Activated CD4-positive, alpha-beta T cell treated with anti-CD3 and anti-CD28 coated beads, Interleukin-10, Interleukin-2, amounts not matched to agents 100 ng/mL and 50 ng/mL, durations not matched to agents 16 hours and 8 hours (primary cell): ENCODE measurements at places on chromosomes 2 and 18.

DNA sequence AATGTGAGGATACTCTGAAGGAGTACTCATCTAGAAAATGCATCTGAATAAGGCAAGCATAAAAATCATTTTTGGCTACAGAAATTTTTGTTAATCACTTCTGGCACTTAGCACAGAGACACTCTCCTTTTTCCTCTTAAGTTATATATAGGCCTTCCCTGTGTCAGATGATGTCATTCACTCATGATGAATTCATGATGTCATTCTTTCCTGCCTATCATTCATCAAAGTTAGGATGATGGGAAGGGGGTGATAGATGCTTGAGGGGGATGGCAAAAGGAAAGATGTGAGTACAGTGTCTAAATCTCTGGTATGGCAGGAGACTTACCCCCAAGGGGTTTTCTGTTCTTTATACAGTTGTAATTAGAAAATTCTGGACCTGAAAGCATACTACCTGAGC is 42.0 kb downstream of the MAP3K20 start:
- no peak for DNase-seq

DNA sequence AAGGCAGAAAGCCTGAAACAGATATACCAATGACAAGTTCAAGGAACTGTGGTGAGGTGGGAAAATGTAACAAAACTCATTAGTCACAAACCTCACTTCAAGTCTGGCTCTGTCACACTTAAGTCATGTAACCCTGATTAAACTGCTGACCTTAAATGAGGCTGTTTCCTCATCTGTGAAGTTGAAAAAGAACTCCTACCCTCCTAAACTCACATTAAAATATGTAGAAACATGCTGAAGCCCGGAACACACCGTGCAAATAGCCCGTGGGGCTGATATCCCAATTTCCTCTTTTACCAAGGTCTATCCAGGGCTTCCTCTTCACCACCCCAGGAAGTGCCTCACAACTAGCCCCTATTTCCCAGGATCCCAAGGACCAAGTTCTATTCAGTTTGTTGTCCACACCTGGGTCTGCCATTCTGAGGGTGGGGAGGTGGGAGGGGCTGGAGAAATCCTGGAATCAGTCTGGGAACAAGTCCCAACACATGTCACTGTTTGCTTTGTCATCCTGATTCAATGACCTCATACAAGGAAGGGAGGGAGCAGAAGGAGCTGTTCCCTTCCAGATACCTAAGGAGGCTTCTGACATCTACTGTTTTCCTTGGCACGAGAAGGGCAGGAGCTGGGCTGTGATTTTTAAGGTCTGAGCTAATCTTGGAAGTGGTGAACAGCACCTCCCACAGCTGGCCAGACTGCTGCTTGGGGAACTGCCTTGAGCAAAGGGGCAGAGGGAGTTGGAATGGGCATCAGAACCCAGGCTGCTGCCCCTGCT is 42.3 kb downstream of the SLC4A1AP start:
- DNase-seq, result peak; percentile 42

- DNase-seq, result no peak
These were observed 47.5 kb downstream of the TRIB2 start for GRCh38 chr2:12764075-12764730.

GRCh38 chr2:223319601-223320000 is 267.6 kb downstream of the KCNE4 start:
- DNase-seq, result no peak

DNA sequence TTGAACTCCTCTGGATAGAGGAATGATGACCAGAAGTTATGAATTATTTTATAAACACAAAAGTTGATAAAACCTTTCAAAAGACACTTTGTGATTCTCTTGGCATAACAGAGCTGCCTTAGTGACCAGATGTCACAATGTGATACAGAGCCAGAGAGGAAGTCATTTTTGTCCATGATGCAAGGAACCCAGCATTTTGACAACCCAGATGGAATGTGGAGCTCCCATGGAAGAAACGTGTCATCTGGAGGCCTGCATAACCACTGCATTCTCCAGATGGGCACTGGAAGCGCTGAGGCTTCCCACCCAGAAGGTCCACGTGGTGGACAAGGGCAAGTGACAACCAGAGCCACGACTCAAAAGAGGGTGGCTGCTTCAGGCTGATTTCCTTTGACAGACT is 30.1 kb downstream of the HRH4 start:
- no peak for DNase-seq

DNA sequence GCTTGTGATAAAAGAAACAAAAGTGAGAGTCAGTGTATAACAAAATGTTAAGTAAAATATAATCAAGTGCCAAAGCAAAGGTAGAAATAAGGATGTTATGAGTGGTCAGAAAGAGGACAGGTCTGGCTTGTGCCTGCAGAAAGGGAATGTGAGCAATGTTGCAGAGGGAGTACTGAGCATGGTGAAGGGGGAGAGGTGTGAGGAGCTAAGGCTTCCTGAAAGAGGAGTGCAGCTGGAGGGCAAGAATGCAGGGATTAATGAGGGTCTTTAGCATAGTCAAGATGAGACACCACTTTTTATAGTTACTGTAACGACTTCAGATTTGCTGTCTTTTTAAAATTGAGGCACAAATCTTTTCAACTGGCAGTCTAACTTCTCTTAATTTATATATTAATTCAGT is 22.0 kb upstream of the FIGN start:
- no peak for DNase-seq

GRCh38 chr18:70981400-70982140 is 692.7 kb downstream of the SOCS6 start:
- DNase-seq, result no peak

DNA sequence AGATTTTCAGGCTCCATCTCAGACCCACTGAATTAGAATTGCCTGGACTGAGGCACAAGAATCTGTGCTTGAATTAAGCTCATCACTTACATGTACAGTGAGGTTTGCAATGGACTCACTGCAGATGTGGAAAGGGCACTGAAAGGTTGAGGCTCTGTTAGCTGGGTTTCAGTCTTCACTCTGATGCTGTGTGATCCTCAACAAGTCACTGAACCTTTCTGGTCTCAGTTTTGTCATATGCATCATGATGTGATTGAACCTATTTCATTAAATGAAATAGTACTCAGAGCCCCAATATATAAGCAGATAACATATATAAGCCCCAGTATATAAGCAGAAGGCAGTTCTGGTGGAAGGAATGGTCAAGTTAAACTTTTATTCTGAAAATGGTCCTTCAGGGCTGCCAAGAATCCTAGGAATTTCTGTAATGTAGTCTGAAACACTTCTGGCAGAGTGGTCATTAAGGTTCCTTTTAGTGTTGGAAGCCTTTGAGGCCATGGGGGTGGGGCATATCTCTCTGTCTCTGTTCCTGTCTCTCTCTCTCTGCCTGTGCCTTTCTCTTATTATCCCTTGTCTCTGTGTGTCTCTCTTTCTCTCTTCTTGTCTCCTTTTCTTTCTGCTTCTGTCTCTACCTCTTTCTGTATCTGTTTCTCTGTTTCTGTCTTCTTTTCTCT is 110.4 kb downstream of the ADCYAP1 start:
- DNase-seq, result no peak
